ENCODE measurements at places on chromosomes 16 and 17.

- no peaks in the 10 kb centered on the region for H3K36me3 ChIP-seq
- H3K4me3 ChIP-seq: peak overlapping the region; percentile 77
- H3K27ac ChIP-seq: peak overlapping the region; percentile 51
- DNase-seq: no peak
Observed at GRCh38 chr17:70169709-70170597, 621 bp downstream of the KCNJ2 start.

GRCh38 chr16:23469814-23470213, 16.8 kb upstream of the COG7 start:
- DNase-seq: no peak
- H3K36me3 ChIP-seq: peaks cover 23% of the 10 kb centered on the region
- H3K4me3 ChIP-seq: no peak overlapping the region
- H3K27ac ChIP-seq: no peak overlapping the region
- no peaks in the 10 kb centered on the region for H3K27me3 ChIP-seq
- no peaks in the 10 kb centered on the region for H3K4me1 ChIP-seq

DNA sequence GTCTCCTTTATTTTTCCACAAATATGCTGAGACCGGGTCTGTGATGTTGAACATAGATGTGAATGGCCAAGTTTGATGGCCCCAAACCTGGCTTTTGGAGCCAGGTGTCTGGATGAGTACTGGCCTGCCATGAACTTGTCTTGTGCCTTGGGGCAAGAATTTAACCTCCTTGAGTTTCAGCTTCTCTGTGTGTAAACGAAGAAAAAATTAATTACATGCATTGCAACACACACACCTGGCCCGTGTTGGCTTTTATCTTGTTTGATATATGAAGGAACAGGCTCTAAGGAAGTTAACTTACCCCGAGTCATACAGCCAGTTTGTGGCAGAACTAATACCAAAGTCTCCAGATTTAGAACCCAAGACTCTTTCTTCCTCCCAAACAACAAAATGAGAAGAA, 13.1 kb downstream of the FBXO39 start:
- H3K27ac ChIP-seq: no peak overlapping the region
- H3K36me3 ChIP-seq: no peaks in the 10 kb centered on the region
- H3K4me1 ChIP-seq: no peaks in the 10 kb centered on the region
- no peak for DNase-seq
- H3K4me3 ChIP-seq: no peak overlapping the region
- peaks cover 17% of the 10 kb centered on the region for H3K27me3 ChIP-seq

DNA sequence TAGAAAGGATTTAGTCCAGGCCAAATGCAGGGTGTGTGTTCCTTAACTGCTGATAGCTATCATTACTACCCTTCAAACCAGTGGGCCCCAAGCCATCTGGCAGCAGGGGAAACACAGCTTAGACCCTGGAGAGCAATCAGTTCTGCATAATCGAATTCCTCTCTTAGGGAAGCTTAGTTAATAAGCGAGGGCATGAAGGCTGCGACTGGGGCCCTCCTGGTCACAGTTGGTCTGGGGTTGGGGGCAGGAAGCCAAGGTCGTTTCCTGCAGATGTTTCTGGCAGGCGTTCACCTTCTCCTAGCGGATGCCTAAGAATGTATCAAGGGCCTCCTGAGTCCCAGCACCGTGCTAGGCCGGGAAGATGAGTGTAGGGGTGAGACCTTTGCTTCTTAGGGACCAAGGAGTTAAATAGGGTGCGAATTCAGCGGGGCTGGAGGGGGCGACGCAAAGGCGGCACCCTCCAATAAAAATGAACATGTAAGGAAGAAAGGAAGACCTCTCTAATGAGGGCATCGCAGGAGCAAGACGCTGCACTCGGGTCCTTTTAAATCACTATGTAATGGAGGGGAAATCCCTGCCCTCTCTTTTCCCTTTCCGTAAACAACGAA, 16.5 kb upstream of the EEF2K start:
- peak overlapping the region; percentile 54 for H3K4me3 ChIP-seq
- peak overlapping the region; percentile 99 for H3K27ac ChIP-seq
- H3K27me3 ChIP-seq: no peaks in the 10 kb centered on the region
- DNase-seq: peak; percentile 65
- H3K36me3 ChIP-seq: no peaks in the 10 kb centered on the region
- peaks cover 21% of the 10 kb centered on the region for H3K4me1 ChIP-seq

GRCh38 chr16:38941-39892, 14.2 kb downstream of the POLR3K start:
- H3K27me3 ChIP-seq: no peaks in the 10 kb centered on the region
- no peak for DNase-seq
- H3K27ac ChIP-seq: no peak overlapping the region
- peaks cover 19% of the 10 kb centered on the region for H3K4me1 ChIP-seq
- H3K36me3 ChIP-seq: no peaks in the 10 kb centered on the region

DNA sequence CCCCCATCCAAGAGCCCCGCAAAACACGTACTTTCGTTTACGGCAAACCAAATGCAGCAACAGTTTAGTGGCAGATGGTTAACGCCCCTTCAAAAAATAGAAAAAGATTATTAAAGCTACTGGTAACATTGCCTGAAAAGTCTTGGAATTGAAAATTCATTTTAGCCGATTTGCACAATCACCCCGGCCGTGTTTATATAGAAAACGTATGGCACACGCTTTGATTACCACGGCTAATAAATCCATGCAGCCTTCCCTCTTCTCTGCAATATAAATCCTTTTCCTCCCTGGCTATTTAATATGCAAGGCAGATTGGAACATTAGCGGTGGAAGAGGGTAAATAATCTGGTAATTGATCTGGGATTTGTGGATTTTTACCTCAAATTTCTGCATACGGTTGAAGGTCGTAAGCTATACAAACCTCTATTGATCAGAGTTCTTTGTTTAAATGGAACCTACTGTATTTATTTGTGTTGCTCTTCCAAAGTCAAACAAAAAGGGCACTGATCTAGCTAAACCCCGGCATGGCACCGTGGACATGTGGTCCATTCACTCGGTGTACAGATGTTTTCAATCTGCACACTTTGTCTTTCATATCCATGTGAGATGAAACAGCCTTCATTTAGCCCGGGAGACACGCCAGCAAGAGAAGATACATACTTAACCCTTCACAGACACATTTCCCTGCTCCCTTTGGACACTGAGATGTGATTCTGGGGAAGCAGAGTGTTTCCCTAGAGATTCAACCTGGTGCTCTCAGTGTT, 238.1 kb upstream of the MAF start:
- no peak overlapping the region for H3K27ac ChIP-seq
- no peak for DNase-seq
- no peak overlapping the region for H3K4me3 ChIP-seq
- H3K27me3 ChIP-seq: no peaks in the 10 kb centered on the region

DNA sequence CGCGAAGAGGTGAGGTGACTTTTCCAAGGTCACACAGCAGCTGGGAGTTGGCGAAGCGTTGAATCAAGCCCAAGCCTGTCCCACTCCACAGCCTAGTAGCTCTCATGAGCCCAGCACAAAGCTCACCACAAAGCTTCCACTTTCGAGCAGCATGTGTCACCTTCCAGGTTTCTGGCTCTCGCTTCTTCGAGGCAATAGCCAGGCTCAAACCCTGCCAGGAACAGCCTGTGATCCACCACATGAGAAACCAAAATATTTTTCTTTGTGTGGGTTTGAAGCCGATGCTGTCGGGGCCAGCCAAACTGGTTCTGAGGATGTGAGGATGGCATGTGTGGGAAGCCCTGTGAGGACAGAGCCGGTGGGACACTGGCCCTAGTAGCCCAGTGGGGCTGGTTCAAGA, 68.1 kb downstream of the COG7 start:
- no peak overlapping the region for H3K4me3 ChIP-seq
- H3K27ac ChIP-seq: no peak overlapping the region
- H3K4me1 ChIP-seq: no peaks in the 10 kb centered on the region
- no peaks in the 10 kb centered on the region for H3K27me3 ChIP-seq
- DNase-seq: no peak

All from heart left ventricle (tissue), 16 donors.